GM23248 (cell line): ENCODE measurements at places on chromosomes 3 and 15. TPM values are rescaled to one million over a fixed set of nuclear protein-coding genes. Genes with fewer than 3 reads are reported as not detected.

LIPC gene
- 0.38 and 0.43 TPM in 2 replicates for total RNA-seq

DNA sequence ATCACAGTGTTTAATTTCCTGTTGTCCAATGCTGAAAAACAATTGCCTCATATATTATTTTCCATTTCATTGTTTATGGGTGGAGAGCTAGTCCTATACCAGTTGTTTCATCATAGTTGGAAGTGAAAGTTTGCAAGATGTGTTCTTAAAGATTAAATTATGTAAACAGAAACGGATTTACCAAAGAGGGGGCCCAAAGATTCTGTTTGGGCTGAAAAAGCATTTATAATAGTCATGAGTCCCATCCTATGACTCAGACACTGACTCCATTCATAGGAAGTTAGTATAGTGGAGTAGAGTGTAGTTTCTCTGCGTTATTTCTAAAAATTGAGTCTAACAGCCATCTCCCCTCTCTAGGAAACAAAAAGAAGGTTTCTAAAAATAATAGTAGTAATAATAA is 24.3 kb downstream of the NFKBIZ start:
- DNase-seq = peak; percentile 53

- DNase-seq = no peak
Observed at GRCh38 chr3:158419820-158420653, 151.0 kb upstream of the MLF1 start.

GRCh38 chr15:64813075-64813474 is 12.4 kb downstream of the PIF1 start:
- peak; percentile 11 for DNase-seq

DNA sequence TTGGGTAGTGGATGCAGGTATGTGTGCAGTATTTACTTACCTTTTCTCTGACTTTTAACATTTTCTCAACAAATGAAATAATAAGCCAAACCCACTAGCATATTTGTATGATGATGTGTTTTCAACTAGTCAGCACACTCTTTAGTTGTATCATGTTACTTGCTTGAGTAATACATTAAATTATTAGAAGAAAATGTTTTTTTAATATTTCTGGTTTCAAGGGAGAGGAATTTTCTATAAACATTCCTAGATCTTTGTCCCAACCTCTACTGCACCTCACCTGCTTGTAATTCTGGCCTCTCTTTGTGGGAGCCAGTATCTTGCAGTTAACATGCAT is 161.8 kb upstream of the CBLB start:
- DNase-seq = peak; percentile 63

SEMA3G gene
- not detected in 2 replicates for total RNA-seq

DNA sequence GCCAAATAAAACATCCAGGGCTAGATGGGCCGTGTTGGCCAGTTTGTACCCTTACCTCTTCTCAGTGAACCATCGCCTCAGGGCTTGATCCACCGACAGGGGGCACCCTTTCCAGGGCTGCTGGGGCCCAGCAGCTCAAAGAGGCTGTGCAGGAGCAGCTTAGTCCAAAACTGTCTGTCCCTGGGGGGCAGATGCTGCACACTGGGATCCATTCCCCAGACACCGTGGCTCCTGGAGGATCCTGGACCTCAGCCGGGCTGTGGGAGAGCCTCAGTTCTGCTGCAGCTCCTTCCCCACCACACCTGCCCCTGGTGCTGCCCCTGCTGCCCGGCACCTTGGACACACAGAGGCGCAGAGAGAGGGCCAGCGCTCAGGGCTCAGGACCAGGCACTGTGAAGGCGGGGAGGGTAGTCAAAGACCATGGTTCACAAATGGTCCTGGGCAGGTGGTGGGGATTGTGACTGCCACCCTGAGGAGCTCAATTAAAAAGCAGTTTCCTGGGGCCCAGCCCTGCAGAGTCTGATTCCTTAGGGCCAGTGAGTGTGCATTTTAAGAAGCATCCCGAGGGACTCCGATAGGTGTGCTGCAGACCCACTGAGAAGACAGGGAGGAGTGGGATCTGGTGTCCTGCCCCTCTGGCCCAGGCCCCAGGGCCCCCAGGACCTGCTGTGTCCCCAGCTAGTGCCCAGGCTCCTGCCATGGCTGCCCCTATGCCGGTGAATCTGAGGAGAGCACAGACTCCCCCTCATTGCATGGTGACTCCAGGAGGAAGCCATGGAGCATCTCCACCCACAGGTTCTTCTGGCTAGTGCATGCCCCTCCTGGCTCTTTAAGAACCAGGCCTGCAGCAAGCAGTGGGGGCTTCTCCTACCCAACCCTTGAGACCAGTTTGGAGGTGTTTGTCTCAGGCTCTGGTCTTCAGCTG is 86.5 kb upstream of the PRR20G start:
- peak; percentile 22 for DNase-seq
